ENCODE measurements at places on chromosomes 1 and 21.

- no peak for DNase-seq
Observed at GRCh38 chr1:165849353-165850133, 22.1 kb downstream of the UCK2 start.

- no peak for DNase-seq
Observed at GRCh38 chr21:44711327-44712202, at the start of gene TSPEAR. Gene TSPEAR (minus strand): TSS chr21:44711572. CDS start chr21:44711514, 58 bp downstream.

DNA sequence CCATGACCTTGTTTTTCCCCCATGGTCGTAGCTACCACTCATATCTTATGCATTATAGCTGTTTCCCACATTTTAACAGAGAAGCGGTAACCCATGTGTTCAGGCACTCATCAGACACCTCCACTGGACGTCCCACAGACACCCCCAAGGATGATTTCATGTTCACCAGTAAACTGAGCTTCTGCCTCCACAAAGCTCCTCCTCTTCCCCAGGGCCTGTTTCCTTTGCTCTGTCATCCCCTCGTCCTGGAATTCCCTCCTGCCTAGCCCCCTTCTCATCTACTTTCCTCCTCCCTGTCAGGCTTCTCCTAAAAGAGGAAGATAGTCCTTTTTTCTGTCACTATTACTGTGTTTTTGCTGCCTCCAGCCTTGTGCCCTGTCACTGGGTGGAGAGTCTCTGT is 111.2 kb downstream of the OMA1 start:
- no peak for DNase-seq

DNA sequence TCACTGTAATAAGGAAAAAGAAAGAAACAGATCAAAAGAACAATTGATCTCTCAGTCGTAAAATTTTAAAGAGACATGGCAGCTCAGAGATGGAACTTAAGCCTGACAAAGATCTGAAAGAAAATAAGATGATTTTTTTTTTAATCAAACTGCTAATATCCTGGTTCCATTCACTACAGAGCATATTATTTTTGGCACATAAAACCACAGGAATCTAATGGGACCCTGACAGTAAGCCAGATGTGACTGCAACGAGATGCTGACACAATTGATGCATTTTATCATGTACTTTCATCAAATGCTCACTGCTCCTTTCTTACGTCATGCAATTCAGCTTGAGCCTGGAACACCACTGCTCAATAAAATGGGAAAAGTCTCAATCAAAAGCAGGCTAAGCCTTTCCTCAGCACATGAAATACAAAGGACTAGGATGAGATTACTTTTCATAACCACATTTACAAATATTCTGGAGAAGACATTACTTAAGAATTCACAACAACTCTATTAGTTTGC is 16.6 kb downstream of the GPATCH2 start:
- DNase-seq = no peak

- DNase-seq = no peak
Observed at GRCh38 chr21:34671462-34671861, 2.7 kb downstream of the CLIC6 start.

DNA sequence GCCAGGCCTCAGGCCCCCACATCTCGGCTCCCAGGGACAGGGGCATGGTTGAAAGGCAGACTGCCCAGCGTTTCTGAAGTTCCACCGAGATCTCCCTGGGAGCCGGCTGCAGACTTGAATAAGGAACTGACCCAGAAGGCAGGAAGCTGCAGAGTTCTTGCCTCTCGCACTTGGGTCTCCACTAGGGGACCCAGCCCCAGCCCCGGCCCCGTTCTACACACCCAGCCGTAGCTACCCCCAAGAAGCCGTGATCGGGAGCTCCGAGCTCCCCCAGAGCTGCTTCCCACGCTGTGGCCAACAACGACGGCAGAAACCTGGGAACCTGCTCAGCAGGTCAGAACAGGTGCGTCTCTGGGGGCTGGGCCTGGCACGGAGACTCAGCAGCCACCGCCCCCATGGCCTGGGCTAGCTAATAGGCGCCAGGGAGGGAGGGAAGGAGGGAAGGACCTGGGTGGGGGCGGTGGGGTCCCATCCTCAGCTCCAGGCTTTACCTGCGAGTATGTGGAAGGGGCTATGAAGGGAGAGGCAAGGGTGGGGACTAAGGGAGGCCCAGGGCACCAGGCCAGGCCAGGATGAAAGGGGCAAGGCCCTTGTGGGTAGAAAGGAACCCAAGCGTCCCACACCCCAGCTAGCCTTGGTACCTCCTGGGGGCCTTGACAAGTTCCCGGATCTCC is at the start of gene NECTIN4:
Gene NECTIN4 (minus strand): TSS at position 308 of the 674 bp plus-strand sequence. CDS start 262 bp downstream, at position 46.
- no peak for DNase-seq

DNA sequence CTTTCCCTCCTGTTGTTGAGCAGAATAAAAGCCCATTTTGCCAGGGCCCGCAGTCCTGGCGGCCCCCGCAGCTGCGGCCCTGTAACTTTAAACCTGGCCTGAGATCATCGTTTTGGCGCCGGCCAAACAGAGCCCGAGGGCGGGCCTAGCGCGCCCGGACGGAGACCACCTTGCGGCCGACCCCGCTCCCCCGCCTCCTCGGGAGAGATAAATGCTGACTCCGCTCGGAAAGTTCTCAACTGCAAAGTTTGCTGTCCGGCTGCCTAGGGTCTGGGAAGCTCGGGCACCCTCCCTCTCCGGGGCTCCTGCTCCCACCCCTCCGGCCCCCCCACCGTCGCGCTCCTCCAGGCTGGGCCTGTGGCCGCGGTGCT is at the start of gene PDPN:
Gene PDPN (plus strand): TSS at position 238 of the 371 bp plus-strand sequence. CDS start 202 bp downstream, outside the sequence.
- no peak for DNase-seq

- no peak for DNase-seq
Observed at GRCh38 chr1:41559331-41559730, 74.8 kb upstream of the EDN2 start.

DNA sequence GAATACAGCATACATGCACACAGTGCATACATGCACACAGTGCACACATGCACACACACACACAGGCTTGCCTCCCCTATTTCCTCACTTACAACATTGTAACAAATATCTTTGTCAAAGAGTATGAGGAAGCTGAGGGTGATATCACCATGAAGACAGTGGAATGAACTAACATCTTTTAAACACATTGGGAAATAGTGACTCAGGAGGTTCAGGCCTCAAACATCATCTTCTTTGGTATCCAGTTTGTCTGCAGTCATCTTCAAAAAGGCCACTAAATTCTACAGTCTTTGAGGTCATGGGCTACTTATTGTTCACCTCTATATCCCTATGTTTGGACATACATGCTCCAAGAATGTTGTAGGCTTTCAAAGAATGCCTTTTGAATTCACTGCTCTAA is 2.1 kb upstream of the LCE2B start:
- DNase-seq = no peak

- DNase-seq = no peak
Observed at GRCh38 chr1:9922342-9922741, 12.3 kb upstream of the CTNNBIP1 start.

- DNase-seq = no peak
Observed at GRCh38 chr21:39020751-39021477, 162.3 kb downstream of the PSMG1 start.

- DNase-seq = no peak
Observed at GRCh38 chr1:46619656-46620258, 3.1 kb upstream of the MOB3C start.

GRCh38 chr1:73784026-73784425 is 413.9 kb downstream of the LRRIQ3 start:
- DNase-seq = no peak

- no peak for DNase-seq
Observed at GRCh38 chr1:6128276-6129081, 51.6 kb downstream of the CHD5 start.

DNA sequence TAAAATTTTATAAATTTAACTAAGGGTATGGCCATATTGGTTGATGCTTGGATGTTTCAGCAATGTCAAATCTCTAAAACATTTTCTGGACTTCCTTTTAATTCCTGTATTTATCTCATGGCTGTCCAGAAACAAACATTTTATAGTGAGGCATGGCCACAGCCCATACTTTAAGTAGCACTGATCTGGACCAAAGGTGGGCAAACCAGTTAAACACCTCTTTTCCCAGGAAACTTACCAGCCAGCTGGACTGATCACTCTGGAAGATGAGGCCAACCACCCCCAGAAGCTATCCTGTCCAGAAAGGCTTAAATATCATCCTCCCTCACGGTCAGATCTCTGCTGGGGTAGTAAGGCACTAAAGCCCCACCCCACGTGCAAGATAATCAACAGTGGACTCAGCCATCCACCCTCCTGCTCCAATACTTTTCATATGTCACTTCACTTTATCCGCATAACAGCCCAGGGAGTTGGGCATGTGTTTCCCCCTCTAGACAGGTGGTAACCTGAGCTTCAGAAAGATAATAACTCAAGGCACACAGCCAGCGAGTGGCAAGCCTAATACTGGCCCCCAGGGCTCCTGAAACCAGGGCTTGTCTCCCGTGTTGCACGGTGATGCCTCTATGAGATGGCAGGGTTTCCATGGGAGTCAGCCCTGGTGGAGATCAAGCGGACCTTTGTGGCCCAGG is 120.5 kb upstream of the NGF start:
- DNase-seq = no peak

DNA sequence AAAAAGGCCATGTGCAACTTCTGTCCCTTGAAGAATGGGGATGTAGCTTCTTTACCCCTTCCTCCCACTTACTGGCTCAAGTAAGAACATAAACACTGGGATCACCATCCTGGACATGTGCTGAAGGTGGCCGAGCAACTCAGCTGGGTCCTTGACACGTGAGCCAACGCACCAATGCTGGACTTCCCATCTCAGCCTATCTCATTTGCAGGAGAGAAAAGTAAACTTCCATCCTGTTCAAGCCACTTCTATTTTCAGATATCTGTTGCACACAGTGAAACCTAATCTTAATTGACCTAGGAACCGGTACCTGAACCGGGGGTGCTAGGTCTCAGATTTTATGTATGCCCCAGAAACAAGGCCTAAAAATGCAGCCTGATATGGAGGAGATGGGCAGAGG is 75.3 kb downstream of the HLCS start:
- DNase-seq = no peak

DNA sequence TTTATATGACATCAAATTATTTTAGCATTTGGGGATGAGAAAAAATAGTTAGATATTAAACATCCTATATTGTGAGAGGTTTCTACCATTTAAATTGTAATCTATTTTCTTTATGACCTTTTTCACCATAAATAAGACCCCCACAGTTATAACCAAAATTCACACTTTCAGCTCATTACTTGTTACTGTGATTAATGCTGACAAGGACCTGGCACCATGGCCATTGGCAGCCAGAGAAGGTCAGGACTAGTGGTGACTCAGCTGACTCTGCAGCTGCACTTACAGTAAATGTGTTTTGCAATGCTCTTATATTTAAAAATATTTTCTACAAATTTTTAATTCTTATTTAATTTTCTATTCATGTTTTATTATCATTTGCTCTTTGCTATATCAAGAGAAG is 133.3 kb upstream of the C1orf105 start:
- DNase-seq = no peak

- no peak for DNase-seq
Observed at GRCh38 chr21:35198982-35199732, 150.1 kb upstream of the RUNX1 start.

DNA sequence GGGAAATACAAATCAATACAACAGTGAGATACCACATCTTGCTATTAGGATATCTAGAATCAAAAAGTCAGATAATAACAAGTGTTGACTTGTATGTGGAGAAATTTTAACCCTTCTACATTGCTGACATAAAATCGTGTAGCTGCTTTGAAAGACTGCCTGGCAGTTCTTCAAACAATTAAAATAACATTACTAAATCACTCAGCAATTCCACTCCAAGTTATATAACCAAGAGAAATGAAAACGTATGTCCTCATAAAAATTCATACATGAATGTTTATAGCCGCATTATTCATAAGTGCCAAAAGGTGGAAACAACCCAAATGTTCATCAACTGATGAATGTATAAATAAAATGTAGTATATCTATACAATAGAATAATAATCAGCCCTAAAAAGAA is 164.6 kb downstream of the RASAL2 start:
- DNase-seq = no peak

- DNase-seq = no peak
Observed at GRCh38 chr1:41382480-41383090, 21.4 kb downstream of the FOXO6 start.

DNA sequence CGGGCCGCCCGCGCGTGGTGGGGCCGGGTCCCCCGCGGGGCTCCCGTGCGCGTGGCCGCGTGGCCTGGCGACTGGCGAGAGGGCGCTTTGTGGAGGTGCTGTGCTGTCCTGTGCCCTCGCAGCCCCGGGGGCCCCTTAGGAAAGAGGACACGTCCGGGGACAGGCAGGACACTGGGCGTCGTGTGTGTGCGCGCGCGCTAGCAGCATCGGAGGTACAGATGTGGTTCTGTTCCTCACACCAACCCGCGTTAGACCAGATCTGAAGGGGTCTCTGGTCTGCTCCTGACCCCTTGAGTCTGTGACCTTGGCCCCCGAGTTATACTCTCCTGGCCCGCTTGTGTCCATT is 489 bp downstream of the ACTN2 start:
- DNase-seq = no peak

DNA sequence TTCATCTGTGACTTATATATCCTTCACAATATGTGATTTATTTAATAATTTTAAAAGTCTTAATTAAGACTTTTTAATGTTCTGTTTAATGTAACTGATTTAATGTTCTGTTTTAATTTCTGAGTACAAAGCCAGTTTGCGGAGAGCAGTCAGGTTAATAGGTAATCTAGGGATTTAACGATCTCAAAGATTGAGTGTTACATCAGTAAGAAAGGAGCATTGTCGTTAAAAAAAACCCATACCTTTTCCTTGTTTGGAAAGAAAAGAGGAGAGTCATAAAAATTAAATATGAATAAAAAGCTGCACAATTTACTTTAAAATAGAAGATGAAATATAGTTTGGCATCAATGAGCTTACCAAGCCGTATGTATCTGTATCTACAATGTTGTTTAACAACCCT is 621.4 kb downstream of the KIF26B start:
- DNase-seq = no peak

DNA sequence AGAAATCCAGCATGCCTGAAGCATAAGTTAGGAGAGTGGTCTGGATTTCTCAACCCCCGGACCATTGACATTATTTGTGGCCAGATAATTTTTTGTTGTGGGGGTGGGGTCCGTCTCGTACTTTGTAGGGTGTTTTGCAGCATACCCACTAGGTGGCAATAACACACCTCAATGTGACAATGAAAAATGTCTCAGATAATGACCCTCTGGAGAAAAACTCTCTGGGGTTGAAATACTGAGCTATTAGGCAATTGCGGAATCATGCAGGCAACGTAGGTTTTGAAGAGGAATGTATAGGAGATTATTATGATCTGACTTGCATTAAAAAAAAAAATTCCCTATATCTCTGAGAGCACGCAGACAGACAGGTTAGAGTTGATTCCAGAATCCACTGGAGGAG is 25.3 kb upstream of the RRP15 start:
- DNase-seq = no peak

GRCh38 chr1:90781534-90781933 is 64.4 kb upstream of the BARHL2 start:
- DNase-seq = no peak

Measured in activated effector memory CD4-positive, alpha-beta T cell treated with Interleukin-2 at 50 U/mL for 16 hours (primary cell).